ENCODE measurements at places on chromosomes 1 and 21.

- no peak for DNase-seq
Measured at GRCh38 chr1:226131639-226132038, 54.9 kb downstream of the ACBD3 start.

GRCh38 chr1:162670928-162671663, 38.8 kb downstream of the DDR2 start:
- DNase-seq, result peak; percentile 68

- DNase-seq, result no peak
Measured at GRCh38 chr1:114703242-114703641, 7.9 kb upstream of the AMPD1 start.

GRCh38 chr1:28642056-28642846, 616 bp downstream of the TAF12 start:
- DNase-seq, result no peak

GRCh38 chr1:171218661-171219060, 29.6 kb upstream of the FMO1 start:
- no peak for DNase-seq

DNA sequence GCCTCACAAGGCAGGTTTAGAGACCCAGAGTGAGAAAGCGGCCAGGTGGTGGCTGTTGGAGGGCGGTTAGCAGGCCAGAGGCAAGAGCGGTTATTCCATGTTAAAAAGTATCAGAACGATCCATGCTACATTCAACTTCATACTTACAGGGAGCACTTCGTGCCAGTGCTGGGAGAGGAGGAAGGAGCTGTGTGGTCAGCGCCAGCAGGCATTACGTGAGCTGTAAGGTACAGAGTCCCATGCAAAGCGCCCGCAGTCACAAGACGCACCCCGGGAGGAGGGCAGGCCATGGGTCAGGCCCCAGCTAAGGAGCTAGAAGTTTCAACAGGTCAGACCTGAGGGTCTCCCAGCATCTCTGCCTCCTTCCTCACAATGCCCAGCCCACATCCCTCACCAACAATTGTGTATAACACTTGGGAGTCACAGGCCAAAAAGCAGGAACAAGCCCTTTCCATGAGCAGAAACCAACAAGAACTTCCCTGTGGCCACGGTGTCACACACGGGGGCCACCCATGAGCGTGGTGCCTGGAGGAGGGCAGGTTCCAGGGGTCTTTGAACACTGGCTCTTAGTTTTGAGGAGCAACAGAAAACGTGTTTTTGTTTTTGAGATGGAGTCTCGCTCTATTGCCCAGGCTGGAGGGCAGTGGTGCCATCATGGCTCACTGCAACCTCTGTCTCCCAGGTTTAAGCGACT, 21.8 kb upstream of the GPR153 start:
- DNase-seq, result no peak

DNA sequence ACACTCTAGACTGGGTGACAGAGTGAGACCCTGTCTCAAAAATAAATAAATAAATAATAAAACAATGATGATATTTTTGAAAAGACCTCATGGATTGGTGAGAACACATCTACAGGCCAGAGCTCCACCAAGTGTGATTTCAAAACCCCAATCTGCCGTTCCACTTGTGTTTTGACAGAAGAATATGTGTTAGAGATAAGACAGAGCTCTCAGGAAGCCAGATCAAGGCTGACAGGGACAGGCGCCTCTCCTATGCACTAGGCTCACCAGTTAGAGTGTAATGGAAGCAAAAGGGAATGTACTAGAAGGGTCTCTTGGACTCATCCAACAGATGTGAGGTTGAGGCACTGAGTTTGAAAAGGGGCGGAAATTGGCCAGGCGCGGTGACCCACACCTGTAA, 110.7 kb upstream of the ERRFI1 start:
- DNase-seq, result no peak

DNA sequence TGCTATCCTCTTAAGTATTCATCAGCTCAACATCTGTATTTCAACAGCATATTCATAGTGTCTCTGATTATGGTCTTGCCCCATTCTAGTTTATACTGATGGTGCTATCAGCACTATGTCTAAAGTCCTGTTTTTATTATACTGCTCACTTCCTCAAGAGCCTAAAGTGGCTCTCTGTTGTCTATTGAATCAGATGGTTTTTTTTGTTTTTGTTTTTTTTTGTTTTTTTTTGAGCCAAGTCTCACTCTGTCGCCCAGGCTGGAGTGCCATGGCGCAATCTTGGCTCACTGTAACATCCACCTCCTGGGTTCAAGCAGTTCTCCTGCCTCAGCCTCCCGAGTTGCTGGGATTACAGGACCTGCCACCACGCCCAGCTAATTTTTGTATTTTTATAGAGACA, 6.1 kb downstream of the STX12 start:
- no peak for DNase-seq

DNA sequence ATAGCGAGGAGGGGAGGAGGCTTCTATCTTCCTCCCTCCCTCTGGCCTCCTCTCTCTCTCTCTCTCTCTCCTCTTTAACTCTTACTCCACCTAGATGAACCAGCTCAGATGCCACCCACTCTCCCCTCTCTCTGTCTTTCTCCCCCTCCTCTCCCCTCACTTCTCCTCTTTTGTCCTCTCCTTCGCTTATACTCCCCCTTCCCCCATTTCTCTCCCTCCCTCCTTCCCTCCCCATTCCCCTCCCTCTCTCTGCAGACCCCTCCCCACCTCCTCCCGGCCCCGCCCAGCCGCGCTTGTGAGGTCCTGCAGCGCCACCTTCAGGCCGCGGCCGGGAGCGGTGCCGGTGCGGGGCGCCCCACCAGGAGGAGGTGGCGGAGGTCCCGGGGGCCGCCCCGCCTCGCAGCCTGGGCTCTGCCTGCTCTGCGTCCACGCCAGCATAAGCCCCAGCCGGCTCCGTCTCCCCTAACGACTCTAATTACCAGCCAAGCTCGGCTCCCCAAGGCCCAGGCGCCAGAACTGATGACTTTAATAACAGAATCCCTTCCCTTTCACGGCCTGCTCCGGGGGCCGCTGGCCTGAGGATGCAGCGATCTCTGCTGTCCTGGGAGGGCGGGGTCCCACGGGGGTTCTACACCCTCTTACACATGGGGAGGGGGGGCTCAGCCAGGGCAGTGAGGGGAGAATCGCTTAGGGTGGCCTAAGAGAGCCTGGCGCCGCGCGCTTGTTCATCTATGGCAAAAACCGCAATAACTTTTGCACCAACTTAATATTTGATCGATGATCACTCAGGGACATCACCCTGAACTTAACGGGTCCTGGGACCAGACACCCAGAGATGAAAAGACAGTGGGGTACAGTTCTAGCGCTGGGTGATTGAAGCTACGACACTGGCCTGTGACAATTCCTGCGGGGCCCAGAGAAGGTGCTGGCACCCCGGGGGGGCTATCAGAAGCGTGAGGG, 637.3 kb downstream of the MATN1 start:
- DNase-seq, result peak; percentile 53

GRCh38 chr1:116126281-116126680, 15.1 kb downstream of the MAB21L3 start:
- DNase-seq, result no peak

- DNase-seq, result no peak
Measured at GRCh38 chr1:116514708-116515525, 55.9 kb downstream of the CD58 start.

DNA sequence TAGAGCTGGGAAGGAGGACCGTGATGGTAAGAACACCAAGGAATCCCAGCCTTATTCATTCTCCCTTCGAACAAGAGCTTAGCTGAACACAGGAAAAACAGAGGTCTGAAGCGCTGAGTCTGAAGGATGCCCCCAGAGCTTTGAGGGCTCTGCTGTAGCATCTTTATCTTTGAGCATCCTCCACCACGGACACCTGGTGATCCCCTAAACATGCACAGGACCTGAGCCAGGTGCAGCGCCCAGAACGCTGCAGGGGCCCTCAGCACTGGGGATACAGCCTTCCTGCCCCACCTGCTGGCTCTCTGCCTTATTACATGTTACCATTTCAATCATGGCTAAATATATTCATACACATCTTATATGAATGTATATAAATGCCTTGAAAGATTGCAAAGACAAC, 7.7 kb upstream of the GPATCH4 start:
- no peak for DNase-seq
